ENCODE measurements at places on chromosomes 6 and 20. TPM values are rescaled to one million over a fixed set of nuclear protein-coding genes. Genes with fewer than 3 reads are reported as not detected.
A peak's percentile ranks its signal among the peaks of the same experiment; 100 is the strongest.

Gene ZC2HC1B
- not detected for total RNA-seq

Gene ARMH2
- total RNA-seq = not detected

Gene HLA-DQB1
- total RNA-seq = 0.33 TPM

Gene UBR2
- 14.0 TPM for total RNA-seq

Gene GINS1
- 2.6 TPM for total RNA-seq

Gene TJAP1
- total RNA-seq = 14.4 TPM

Gene SAMD3
- total RNA-seq = 0.86 TPM

Gene MROH8
- 1.1 TPM for total RNA-seq

- no peak for DNase-seq
These were observed 192.3 kb upstream of the RNF217 start for GRCh38 chr6:124769811-124770544.

GRCh38 chr6:39925191-39925930, 8.9 kb downstream of the MOCS1 start:
- peak; percentile 55 for DNase-seq

DNA sequence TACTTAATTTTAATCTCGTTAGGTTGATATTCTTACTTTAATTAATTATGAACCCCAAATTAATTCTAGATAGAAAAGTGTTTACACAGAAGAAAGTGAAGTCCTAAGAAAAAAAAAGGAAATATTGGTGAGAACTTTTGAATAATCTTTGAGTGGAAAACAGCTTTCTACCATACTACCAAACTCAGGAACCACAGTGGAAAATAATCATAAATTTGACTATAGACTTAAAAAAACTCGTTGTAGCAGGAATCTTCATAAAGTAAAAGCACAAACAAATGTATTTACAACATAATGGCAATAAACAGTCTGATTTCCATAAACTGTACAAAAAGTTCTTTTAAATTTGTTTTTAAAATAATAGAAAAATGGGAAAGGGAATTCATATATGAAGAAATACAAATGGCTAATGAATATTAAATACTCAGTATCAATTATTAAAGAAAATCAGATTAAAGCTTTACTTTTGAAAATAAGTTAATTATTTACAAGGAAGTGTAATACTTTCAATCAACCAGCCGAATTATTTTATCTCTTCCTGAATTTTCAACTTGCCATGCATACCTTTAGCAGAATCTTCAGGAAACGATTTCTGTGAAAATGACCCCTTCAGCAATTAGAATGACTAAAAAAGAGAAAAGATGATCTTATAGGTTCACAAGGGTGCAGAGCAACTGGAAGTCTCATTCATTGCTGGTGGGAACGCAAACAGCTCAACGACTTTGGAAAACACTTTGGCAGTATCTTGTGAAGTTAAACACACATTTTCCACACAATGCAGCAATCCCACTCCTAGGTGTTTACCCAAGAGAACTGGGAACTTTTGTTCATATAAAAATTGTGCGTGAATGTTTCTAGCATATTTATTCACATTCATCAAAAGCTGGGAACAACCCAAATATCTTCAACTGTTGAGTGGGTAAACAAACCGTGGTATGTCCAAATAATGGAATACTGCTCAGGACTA, 38.5 kb upstream of the BMP6 start:
- DNase-seq = no peak

DNA sequence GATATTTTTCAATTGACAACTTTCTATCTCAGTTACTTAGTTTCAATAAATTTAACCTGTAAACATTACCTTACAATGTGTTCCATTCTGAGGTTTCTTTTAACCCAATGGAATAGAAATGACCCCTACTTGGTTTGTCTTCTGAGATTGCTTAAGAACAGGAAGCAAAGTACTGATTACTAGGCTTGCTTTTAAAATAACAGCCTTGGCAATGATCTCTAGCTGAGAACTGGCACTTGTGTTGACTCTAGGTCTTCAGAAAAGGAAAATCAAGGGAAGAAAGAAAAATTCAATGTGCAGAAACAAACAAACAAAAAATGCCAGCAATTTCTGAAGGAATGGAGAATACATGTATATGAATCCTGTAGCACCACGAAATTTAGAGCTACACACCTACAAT, 66.1 kb downstream of the SYNE1 start:
- DNase-seq = no peak

DNA sequence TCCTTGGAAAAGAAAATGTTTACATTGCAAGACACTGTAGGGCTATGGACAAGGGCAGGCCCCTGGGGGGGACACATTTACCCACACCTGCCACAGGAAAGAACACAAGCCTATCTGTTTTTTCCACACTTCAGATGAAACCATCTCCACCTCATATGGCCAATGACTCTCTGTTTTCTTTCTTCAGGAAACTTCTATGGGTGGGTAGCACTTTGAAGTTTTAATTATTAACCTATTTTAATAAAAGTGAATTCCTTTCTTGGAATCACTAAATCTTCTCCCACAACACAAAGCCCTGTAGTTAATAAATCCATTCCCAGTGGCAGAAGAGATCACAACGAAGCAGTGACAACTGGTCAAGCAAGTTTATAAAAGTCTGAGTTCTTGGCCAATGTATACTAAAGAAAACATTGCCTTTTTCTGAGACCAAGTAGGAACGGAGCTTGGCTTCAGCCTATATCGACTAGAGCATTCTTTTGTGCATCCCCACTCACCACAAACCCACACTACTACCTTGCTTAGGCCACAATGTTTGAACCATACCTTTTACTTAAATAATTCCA, 125.1 kb upstream of the CARMIL1 start:
- DNase-seq = no peak

DNA sequence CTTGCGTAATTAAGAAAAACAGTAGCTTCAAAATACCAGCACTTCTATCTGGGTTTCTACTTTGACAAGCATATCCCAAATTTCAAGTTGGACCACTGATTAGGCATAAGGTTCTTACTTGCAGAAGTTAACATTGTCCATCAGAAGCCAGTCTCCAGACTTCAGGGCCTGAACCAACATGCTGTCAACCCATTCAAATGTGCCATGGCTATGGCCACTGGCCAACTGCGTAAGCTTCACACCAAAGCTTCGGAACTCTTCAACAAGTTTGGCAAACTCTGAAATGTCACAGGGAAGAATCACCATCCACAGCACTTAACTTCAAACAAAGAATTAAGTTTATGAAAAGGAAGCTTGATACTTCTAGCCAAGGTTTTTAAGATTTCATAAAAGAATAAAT, 78.0 kb upstream of the LYRM2 start:
- DNase-seq = no peak

- DNase-seq = no peak
These were observed 69.4 kb downstream of the PHACTR1 start for GRCh38 chr6:12785921-12786320.

- no peak for DNase-seq
These were observed 18.4 kb downstream of the LAMA4 start for GRCh38 chr6:112235956-112236355.

GRCh38 chr6:32194825-32195651, 2.6 kb upstream of the GPSM3 start:
- DNase-seq = no peak

- no peak for DNase-seq
These were observed 9.8 kb downstream of the PI16 start for GRCh38 chr6:36964349-36964748.

- DNase-seq = peak; percentile 63
These were observed 70.8 kb upstream of the RIPOR2 start for GRCh38 chr6:25006565-25007001.

DNA sequence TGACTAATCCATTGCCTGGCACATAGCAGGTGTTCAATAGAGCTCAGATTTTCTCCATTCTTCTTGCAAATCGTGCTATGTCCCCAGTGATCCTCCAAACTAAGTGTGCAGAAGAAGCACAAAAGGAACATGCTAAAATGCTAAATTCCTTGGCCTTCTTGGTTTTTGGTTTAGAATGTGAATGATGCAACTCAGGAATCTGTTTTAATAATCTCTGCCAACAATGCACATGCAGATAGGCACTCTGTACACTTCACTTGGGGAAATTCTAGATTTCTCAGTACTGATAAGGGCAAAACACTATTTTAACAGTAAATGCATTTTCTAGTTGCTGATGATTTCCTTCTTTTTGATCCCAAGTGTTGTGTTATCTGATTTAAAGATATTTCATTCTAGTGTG, 35.2 kb downstream of the SLC22A1 start:
- DNase-seq = no peak

GRCh38 chr6:100622907-100623692, 158.4 kb upstream of the SIM1 start:
- no peak for DNase-seq

DNA sequence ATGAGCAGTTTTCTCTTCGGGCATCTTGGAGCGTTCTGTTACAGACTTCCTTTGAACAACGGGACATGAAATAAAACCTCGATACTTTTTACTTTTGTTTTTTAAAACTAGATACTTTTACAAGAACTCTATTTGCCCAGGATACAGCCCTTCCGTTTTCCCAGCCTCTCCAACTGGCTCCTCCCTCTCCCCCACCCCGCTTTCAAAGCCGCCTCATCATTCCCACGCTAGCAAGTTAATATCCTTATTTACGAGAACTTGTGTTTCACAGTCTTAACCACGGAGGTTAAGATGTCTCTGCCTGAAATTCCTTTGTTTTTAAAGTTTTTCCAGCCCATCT, 241 bp upstream of the CFAP206 start:
- DNase-seq = no peak

GRCh38 chr6:88910922-88911778, 52.3 kb downstream of the RNGTT start:
- no peak for DNase-seq

DNA sequence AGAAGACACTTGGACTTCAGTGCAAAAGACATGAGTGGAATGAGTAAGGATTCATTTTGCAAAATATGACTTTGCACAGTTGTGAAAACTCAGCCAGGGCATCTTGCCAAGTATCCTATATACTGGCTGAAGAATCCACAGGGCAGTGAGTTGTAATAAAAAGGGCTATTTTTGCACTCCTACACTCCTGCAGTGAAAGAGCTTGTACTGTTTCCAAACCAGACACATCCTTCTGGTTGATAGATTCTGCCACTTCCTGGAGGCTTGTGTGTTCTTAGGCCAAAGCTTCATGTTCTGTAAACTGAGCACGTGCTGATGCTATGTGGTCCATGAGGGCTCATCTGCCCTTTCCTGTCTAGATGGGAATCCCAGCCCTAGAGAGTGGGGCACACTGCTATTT, 34.9 kb downstream of the GMPR start:
- no peak for DNase-seq

DNA sequence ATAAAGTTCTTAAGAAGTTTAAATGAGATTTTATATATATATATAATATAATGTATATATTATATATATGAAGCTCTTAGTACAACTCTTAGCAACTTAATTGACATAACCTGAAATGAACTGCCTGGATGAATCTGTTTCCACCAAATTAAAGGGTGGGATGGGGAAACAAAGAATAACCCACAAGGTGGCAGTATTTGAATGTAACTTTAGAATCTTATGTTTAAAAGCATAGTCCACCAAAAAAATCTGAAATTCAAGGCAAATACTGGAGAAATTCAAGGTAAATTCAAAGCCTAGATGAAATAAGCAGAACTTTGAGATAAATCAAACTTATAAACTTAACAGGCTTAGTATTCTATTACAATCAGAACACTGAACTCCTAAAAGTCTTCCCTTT, 4.4 kb upstream of the IBTK start:
- DNase-seq = no peak

GRCh38 chr6:136113736-136114173, 136.4 kb downstream of the MTFR2 start:
- no peak for DNase-seq

- DNase-seq = no peak
These were observed 30.6 kb downstream of the SPINT4 start for GRCh38 chr20:45752746-45753145.

- DNase-seq = no peak
These were observed 35.7 kb upstream of the HAO1 start for GRCh38 chr20:7975851-7976414.

GRCh38 chr6:111789598-111789997, 83.7 kb downstream of the FYN start:
- DNase-seq = no peak

- no peak for DNase-seq
These were observed 9.1 kb upstream of the SNX9 start for GRCh38 chr6:157813750-157814455.

- DNase-seq = no peak
These were observed 3.2 kb downstream of the SLC22A23 start for GRCh38 chr6:3453413-3454272.

- DNase-seq = peak; percentile 5
These were observed 13.4 kb downstream of the C20orf173 start for GRCh38 chr20:35515949-35516645.

DNA sequence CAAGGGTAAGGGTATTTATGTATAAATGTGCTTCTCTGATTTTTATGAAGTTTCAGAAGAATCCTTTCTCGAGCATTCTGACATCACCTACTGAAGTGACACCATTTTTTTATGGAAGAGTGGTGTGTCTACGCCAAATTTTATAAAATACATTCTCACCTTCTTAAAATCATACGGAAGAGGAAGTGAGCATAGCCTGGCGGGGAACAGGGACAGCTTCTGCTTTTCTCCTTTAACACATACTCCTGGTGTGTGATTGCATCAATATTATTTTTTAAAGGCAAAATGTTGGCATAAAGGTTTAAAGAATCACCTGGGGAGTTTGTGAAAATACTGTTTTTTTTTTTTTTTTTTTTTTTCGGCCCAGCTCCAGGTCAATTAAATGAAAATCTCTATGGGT, 733.6 kb upstream of the MAN1A1 start:
- no peak for DNase-seq

GRCh38 chr20:60063048-60063451, 104.8 kb downstream of the CDH26 start:
- no peak for DNase-seq

- no peak for DNase-seq
These were observed 22.8 kb downstream of the CST5 start for GRCh38 chr20:23856736-23857135.

- DNase-seq = no peak
These were observed 425.3 kb upstream of the SLC35B3 start for GRCh38 chr6:8860671-8861070.

DNA sequence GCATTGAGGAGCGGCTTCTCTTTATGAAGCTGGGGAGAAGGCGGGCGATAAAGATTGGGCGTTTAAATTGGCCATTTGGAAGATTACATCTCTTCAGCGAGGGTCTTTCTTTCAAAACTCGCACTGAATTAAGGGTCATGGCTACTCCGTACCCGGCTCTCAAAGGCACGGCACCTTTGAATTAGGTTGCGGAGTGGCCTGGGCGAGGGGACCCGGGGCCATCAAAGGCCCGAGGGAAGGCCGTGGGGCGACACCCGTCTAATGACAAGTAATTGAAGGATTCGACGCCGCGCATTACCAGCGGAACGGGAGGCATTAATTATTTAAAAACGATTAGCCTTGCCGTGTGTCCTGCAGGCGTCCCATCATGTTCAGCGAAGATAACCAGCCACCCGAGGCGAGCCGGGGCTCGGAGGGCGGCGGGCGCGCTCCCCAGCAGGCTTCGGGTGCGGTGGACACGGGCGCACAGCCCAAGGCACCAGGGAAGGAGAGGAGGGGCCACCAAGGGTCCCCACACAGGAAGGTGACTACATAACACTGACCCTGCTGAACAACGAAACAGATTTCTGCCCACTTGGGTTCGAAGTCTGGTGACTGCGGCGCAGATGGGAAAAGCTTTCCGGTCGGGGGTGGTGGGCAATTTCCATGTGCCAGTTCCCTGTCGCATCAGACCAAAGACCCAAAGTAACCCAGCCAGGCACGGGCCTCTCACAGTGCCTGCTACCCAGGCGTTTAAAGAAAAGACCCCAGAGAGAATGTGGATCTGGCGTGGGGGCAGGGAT, 7.4 kb downstream of the FOXA2 start:
- no peak for DNase-seq

Data from right lobe of liver (tissue), 6 donors.